ENCODE measurements at places on chromosomes 5 and 9. TPM values are rescaled to one million over a fixed set of nuclear protein-coding genes. Genes with fewer than 3 reads are reported as not detected.

DNA sequence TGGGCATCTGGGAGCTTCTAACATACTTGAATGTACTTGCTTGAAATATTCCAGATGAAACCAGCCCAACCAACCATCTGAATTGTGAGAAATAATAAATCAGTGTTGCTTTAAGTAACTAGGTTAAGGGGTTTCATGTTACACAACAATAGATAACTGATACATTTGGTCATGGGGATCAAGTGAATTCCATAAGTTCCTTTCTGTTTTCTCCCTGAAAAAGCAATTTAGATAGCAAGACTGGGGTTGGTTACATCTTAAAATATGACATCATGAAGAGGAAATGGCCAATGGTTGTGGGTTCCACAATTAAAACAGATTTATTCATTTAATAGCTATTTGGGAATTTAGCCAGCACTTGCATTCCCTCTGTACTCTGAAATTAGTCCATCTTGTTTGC lies 559.7 kb downstream of the TLR4 start:
- no peak for DNase-seq

SLC6A19 gene
- not detected for total RNA-seq

DNA sequence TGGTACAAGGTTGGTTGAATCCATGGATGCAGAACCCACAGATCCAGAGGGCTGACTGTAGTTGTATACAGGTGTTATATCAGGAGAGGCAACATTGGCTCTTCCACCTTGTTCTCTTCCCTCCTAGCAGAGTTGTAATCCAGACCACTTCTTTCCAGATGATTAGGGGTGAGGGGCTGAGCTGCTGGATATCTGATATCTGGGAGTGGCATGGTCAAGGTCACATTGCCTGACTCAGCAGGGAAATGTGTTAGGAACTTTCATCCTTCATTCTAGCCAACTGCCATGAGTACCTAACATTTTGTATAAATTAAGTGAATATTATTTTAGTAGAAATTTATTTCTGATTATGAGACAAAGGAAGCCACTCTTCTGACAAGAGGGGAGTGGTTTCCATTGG lies 7.3 kb downstream of the DAPK1 start:
- no peak for DNase-seq

NPR3 gene
- 2.2 TPM for total RNA-seq

NR6A1 gene
- 13.0 TPM for total RNA-seq

GRCh38 chr5:117731446-117731845 lies 1156.8 kb upstream of the SEMA6A start:
- no peak for DNase-seq

DNA sequence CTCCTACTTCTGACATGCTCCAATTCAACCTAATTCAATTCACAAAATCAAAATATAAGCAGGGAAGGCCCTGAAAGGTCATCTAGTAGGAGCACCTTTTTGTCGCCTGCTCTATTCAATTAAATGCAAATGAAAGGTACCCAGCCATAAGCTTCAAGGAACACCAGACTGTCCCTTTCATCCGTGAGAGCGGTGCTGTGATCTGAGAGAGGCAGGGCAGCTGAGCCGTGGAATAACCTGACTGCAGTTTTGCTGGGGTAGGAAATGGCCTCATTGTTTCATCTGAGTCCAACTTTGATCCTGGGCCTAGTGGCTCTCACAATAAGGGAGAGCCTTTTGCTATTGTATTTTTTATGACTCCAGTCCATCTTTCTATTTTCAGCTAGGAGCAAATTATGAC lies 39.8 kb upstream of the GLRA1 start:
- no peak for DNase-seq

IL7R gene
- 0.41 TPM for total RNA-seq

CNTLN gene
- 3.6 TPM for total RNA-seq

- DNase-seq = no peak
These were observed 233.3 kb downstream of the ZNF608 start for GRCh38 chr5:124512952-124513632.

DNA sequence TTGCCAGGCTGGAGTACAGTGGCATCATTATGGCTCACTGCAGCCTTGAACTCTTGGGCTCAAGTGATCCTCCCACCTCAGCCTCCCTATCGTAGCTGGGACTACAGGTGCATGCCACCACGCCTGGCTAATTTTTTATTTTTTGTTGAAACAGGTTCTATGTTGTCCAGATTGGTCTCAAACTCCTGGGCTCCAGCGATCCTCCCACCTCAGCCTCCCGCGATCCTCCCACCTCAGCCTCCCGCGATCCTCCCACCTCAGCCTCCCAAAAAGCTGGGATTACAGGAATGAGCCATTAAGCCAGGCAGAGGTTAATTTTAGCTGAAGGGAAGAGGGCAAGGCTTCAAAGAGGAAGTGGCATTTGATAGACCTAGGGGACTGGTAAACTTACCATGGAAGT lies 32.8 kb upstream of the CCNB1 start:
- DNase-seq = no peak

- DNase-seq = no peak
These were observed 406.3 kb upstream of the ADAMTSL1 start for GRCh38 chr9:18067548-18068120.

GRCh38 chr9:98944734-98945074 lies 997 bp downstream of the COL15A1 start:
- no peak for DNase-seq

DNA sequence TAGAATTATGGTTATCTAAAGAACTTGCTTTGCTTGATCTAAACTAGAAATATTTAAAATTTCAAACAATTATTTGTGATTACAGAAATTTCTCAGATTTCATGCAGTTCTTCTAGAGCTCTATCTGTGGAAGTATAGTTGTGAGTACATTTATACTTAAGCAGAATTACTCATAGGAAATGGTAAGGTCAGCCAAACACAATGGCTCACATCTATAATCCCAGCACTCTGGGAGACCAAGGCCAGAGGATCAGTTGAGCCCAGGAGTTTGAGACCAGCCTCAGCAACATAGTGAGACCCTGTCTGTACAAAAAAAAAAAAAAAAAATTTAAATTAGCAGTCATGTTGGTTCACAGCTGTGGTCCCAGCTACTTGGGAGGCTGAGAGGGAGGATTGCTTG lies 71.0 kb downstream of the INVS start:
- DNase-seq = no peak

DNA sequence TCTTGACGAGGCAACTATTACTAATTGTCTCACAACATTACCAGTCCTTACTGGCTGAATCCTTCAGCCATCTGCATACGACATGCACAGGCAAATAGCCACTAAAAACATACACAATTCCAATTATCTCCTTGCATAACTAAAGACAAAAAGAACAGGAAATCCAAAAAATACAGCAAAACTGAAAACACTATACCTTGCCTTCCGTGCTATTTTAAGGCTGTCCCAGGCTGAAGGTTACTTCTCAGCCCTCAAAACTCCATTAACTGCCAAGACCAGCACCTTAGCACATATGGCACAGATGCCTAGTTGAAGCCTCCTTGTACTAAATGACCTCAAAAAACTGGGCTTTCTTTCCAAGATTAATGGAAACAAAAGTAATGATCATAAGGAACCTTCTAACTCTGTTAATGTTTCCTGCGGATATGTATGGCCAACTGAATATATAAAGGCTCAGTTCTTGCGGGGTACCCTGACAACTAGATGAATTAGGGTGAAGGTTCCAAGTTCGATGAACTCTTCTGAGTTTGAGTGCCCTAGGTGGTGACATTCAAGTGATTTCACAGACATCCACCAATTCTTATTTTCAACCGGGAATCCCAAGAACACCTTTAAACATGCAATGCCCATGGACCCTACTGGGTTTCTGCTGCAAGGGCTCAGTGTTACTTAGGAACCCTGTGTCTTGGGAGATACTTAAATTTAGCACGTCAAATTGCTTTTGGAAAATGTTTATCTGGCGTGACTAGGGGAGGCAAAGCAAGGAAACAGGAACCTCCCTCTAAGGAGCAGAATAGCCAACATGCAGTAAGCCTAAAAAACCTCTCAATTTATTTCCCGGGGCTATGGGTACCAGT lies 455.3 kb downstream of the RAB3C start:
- DNase-seq = no peak

GRCh38 chr5:172111852-172112225 lies 76.2 kb downstream of the STK10 start:
- no peak for DNase-seq

DNA sequence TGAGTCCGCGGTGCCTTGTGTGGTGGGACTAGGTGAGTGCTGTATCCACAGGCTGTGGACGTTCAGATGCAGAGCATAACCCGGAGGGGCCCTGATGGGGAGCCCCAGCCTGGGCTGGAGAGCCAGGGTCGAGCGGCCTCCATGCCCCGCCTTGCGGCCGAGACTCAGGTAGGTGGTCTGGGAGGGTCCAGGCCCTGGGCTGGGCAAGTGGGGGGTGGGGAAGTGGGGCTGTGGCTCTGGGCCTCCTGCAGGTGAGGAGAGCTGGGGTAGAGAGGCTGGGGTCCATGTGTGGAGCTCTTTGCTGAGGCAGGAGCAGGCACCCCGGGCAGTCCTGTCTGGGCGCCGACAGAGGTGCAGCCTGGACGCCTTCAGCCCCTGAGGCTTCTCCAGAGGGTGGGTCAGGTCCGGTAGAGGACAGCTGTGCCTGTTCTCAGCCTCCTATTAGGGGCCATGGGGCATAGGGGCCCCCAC lies 241.1 kb downstream of the CACNA1B start:
- no peak for DNase-seq

PCDHA4 gene
- not detected for total RNA-seq

IGFBPL1 gene
- not detected for total RNA-seq

PHF24 gene
- total RNA-seq = not detected

GRCh38 chr9:125513668-125514413 lies 193.2 kb downstream of the MAPKAP1 start:
- DNase-seq = peak; percentile 95

SLC4A9 gene
- total RNA-seq = 0.20 TPM

DNA sequence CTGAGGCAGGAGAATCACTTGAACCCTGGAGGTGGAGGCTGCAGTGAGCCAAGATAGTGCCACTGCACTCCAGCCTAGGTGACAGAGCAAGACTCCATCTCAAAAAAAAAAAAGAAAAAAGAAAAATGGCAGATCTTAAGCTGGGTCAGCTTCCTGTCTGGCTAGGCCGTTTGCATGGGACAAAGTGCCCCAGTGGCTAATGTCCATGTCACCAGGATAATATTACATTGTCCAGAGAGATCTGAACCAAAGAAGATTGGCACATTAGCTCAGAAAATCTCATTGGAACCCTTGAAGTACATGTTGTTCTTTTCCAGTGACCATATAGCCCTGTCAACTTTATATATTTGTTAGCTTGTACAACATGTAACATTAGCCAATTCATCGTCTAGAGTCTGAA lies 59.2 kb upstream of the DAB2IP start:
- no peak for DNase-seq

- no peak for DNase-seq
These were observed 274.6 kb downstream of the TMEM38B start for GRCh38 chr9:105968811-105969466.

Data from PC-9 (cell line).